Cardiac muscle cell (in vitro differentiated cells and primary cell): ENCODE measurements at places on chromosomes 7 and 10. TPM values are rescaled to one million over a fixed set of nuclear protein-coding genes. Genes with fewer than 3 reads are reported as not detected.

- DNase-seq, result peak; percentile 44
Observed at GRCh38 chr10:6607778-6608177, 27.7 kb upstream of the PRKCQ start.

- DNase-seq, result no peak
Observed at GRCh38 chr10:71080381-71081228, 131.8 kb upstream of the UNC5B start.

- DNase-seq, result no peak
Observed at GRCh38 chr7:1361016-1361755, 98.1 kb downstream of the MICALL2 start.

- DNase-seq, result no peak
Observed at GRCh38 chr7:29353810-29354209, 159.2 kb downstream of the CHN2 start.

DNA sequence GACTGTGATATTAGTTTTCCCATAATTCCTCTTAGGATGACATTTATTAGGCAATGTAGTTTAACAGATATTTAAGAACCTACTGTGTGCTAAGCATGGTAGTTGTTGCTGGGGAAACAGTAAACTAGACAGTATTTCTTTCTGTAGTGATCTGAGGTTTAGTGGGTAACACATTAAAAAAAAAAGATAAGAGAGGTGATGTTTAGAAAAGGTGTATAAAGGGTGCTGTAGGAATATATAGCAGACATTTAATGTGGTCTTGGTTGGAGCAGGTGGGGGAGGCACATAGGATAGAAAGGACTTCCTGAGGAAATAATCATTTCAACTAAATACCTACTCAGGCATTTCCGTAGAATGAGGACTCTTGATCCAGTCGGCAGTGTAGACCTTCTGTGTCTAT, 11.9 kb downstream of the KIF11 start:
- no peak for DNase-seq

GRCh38 chr7:55423277-55423711, 58.2 kb downstream of the LANCL2 start:
- no peak for DNase-seq

DNA sequence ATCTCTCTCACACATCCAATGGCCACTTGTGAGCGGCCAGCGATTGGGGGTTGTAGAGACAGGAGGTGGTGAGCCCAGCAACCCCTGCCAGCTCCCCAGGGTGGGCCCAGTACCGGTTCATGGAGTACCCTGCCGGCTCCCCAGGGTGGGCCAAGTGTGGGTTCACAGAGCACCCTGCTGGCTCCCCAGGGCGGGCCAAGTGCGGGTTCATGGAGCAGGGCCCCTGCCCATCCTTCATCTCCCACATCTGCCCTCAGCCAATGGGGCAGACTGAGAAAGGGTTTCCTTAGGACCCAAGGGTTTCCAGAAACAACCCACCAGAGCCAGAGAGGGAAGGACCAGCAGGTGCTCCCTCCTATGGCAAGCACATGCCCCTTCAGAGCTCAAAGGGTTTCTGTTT, 21.4 kb upstream of the SLIT1 start:
- DNase-seq, result no peak

DNA sequence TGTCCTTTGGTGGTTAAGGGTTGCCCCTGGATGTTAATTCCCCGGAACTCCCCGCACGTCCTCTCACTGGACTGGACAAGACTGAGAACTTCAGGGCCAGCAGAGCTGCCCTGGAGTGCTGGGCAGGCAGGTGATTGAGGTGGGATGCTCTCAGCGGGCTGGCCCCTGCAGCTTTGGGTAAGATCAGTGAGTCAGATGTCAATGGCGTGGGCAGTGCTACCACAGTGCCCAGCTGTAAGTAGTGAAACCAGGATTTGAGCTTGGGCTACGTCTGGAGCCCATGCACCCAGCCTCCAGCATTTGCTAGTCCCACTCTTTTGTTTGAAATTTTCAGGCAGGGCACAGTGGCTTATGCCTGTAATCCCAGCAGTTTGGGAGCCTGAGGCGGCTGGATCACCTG, 6.7 kb upstream of the SEPHS1 start:
- no peak for DNase-seq

DNA sequence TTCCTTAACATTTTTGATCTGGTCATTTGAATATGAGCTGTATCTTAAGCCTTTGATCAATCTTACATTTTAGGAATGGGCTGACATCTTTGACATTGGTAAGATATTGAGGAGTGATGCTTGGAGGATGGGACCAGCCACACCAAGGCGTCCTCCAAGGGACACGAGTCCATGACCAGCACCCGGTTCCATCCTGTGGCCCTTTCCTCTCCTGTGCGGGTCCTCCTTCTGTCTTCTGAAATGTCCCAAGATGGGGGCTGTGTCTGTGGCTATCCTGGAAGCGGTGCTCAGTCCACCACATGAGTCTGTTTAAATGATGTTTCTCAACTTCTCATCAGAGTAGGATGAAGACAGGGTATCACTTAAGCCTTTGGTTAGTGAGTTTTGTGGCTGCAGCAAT, 67.3 kb upstream of the SHH start:
- DNase-seq, result no peak

- DNase-seq, result no peak
Observed at GRCh38 chr7:79091661-79092060, 361.8 kb downstream of the MAGI2 start.

- DNase-seq, result no peak
Observed at GRCh38 chr7:104695563-104695962, 318.4 kb upstream of the KMT2E start.

DNA sequence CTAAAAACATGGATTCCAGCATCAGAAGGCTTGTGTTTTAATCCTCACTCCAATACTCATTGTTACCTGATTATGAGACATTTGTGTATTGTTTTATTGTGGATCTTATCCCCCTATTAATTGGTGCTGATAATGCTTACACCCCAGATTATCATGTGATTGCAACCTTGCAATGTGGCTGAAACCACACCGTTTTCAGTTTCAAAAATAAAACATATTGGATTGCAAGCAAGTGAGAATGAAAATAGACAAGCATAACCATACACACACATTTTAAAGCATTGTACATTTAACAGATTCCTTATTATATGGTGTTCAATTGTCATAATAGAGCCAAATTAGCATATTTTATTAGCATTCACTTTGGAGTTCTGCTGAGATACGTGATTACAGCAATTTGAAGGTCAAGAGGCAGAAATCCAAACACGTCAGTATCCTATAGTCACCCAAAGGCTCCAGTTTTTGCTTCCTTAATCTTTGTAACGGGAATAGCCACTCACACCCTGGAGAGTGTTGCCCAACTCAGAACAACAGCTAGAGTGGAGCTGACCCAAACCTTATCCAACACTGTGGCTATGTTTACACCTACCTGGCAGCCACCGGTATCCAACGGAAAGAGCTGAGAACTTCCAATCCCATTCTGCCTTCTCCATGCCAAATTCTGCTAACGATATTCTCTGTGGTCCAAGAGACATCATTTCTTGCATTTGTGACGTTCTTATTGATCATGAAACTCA, 317.1 kb upstream of the KLF6 start:
- no peak for DNase-seq

- no peak for DNase-seq
Observed at GRCh38 chr10:47454780-47455058, 29.2 kb downstream of the ANXA8 start.

GRCh38 chr7:23672033-23672432, 8.0 kb upstream of the FAM221A start:
- no peak for DNase-seq

DNA sequence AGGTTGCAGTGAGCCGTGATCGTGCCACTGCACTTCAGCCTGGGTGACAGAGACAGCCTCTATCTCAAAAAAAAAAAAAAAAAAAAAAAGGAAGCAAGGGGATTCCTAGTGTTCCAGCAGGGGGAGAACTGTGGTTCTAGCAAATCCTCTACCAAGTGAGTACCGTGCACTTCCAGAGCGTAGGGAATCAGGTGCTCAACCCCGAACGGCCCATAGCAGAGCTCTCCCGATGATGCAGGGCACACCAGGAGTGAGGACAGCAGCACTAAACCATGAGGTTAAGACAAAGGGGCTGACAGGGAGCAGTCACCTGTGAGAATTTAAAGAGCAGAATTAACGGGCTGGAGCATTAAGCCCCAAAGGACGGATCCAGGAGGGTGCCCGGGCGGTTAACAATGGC, 173.6 kb downstream of the PTPRN2 start:
- no peak for DNase-seq

DNA sequence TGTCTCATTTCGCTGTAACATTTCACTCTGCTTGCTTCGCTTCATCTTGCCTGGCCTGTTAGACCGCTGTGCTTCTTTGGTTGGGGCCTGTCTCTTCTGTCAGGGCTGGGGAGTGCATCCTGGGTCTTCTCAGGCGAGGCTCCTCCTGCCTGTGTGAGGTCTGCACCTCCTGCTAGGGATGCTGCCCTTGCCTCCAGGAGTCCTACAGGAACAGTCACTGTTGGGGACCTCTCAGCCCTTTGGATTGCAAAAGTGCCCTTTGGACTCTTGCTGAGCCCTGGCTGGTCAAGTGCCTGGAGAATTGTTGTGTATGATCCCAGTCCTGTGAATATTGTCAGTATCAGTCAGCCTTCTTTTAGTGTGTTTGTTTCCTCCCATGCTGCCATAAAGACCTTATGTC, 84.1 kb downstream of the MDFIC start:
- DNase-seq, result no peak

DNA sequence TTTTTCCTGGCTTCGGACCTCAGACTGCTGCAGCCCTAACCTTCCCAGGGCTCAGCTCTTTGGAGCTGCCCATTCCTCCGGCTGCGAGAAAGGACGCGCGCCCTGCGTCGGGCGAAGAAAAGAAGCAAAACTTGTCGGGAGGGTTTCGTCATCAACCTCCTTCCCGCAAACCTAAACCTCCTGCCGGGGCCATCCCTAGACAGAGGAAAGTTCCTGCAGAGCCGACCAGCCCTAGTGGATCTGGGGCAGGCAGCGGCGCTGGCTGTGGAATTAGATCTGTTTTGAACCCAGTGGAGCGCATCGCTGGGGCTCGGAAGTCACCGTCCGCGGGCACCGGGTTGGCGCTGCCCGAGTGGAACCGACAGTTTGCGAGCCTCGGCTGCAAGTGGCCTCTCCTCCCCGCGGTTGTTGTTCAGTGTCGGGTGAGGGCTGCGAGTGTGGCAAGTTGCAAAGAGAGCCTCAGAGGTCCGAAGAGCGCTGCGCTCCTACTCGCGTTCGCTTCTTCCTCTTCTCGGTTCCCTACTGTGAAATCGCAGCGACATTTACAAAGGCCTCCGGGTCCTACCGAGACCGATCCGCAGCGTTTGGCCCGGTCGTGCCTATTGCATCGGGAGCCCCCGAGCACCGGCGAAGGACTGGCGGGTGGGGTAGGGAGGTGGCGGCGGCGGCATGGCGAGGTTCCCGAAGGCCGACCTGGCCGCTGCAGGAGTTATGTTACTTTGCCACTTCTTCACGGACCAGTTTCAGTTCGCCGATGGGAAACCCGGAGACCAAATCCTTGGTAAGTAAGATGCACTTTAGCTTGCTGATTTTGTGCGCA, at the start of gene PLXDC2:
Gene PLXDC2 (plus strand): TSS at position 22 of the 820 bp plus-strand sequence.
- DNase-seq, result peak; percentile 73

GRCh38 chr7:128940494-128941322, 3.0 kb downstream of the IRF5 start:
- no peak for DNase-seq

- no peak for DNase-seq
Observed at GRCh38 chr7:39248692-39249090, 271.0 kb downstream of the POU6F2 start.

DNA sequence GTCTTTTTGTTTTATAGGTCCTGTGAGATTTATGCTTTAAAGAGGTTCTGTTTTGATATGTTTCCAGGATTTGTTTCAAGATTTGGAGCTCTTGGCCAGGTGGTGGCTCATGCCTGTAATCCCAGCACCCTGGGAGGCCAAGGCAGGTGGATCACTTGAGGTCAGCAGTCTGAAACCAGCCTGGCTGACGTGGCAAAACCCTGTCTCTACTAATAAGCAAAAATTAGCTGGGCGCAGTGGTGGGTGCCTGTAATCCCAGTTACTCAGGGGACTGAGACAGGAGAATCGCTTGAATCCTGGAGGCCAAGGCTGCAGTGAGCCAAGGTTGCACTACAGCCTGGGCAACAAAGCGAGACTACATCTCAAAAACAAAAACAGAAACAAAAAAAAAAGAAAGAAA, 8.3 kb upstream of the HYAL4 start:
- DNase-seq, result no peak

DNA sequence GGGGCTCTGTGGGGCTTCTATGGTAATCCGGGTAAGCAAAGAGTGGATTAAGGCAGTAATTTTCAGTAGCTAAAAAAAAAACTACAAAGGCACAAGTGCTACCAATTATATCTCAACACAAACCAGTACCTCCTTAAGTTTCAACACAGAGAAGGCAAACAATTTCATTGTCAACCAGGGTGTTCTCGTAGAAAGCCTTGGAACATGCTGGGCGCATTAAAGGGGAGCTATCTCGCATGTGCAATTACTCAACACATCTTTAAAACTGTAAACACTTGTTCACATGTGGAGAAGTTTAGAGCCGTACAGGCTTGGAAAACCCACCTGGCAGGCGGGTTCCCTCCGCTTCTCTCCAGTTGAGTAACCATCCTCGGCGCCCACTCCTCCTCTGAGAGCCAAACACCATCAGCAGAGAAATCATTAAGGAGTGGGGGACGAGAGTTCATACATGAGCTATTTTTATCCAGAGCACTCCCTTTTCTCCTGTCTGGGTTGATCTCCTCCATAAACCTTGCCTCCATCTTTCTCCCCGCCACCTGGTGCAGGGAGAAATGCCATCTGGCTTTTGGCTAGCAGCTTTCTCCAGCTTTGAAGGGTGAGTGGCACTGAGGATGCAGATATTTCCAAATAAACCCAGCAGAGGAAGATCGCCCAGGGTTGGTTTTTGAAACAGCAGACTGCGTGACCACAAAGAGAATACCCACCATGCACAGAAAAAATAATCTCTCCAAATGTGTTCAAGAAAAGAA, 287.1 kb downstream of the WDR11 start:
- no peak for DNase-seq

DNA sequence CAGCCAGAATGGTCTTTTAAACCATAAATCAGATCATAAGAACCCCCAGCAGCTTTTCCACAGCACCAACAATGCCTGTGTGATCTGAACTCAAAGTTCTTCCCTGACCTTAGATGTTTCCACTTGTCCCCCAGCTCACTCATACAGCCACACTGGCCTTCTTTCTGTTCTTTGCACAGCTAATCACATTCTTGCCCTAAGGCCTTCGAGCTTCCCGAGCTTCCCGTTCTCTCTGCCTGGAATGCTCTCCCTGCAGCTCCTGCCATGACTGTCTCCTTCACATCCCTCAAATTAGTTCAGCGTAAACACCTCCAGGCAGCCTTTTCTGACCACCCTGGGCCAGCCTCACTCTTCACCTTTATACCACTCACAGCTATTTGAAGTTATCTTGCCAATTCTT, 166.8 kb upstream of the NFE2L3 start:
- no peak for DNase-seq

GRCh38 chr10:129955601-129956285, 8.3 kb downstream of the EBF3 start:
- DNase-seq, result peak; percentile 15

GRCh38 chr7:36045326-36045725, 107.7 kb upstream of the EEPD1 start:
- DNase-seq, result no peak

GRCh38 chr10:99844433-99844955, 62.1 kb downstream of the ABCC2 start:
- DNase-seq, result no peak

Gene PRKAR2B
- 42.3 and 56.3 TPM in 2 replicates for total RNA-seq

Gene TEX47
- not detected in 2 replicates for total RNA-seq

Gene ALOX5
- 0.06 and 1.4 TPM in 2 replicates for total RNA-seq

Gene TUBAL3
- total RNA-seq, result not detected in 2 replicates

Gene DRGX
- total RNA-seq, result not detected in 2 replicates

Gene NRAP
- total RNA-seq, result 0.12 TPM in 1 of 2 replicates, not detected in the other

Gene TMEM248
- total RNA-seq, result 53.0 and 86.8 TPM in 2 replicates

Gene GET4
- 45.3 and 55.0 TPM in 2 replicates for total RNA-seq

Gene SAP25
- 1.4 and 1.5 TPM in 2 replicates for total RNA-seq

Gene PPP1R17
- total RNA-seq, result 0.11 TPM in 1 of 2 replicates, not detected in the other

Gene STEAP4
- total RNA-seq, result not detected in 2 replicates

Gene AKR1C2
- total RNA-seq, result 0.39 and 1.0 TPM in 2 replicates
